Parietal lobe (tissue), 2 donors: ENCODE measurements at places on chromosomes 6 and 20. TPM values are rescaled to one million over a fixed set of nuclear protein-coding genes. Genes with fewer than 3 reads are reported as not detected.

The BICRAL gene
- 36.0 TPM for total RNA-seq

The ALDH8A1 gene
- 13.1 TPM for total RNA-seq

The SLX4IP gene
- 7.8 TPM for total RNA-seq

The CALHM4 gene
- not detected for total RNA-seq

The IL17A gene
- total RNA-seq = not detected

The TINAG gene
- total RNA-seq = not detected

The CRISP3 gene
- not detected for total RNA-seq

The CSTF1 gene
- total RNA-seq = 31.0 TPM

The SLC17A2 gene
- not detected for total RNA-seq

The BANF2 gene
- total RNA-seq = not detected

The SNHG17 gene
- total RNA-seq = 14.4 TPM

The EFCAB8 gene
- not detected for total RNA-seq

The WFDC10B gene
- total RNA-seq = not detected

The DDX27 gene
- total RNA-seq = 25.0 TPM
